ENCODE measurements at places on chromosomes 2 and 18. TPM values are rescaled to one million over a fixed set of nuclear protein-coding genes. Genes with fewer than 3 reads are reported as not detected.
A peak's percentile ranks its signal among the peaks of the same experiment; 100 is the strongest.

- DNase-seq: no peak
Observed at GRCh38 chr2:32192418-32192817, 26.8 kb downstream of the SLC30A6 start.

- DNase-seq: no peak
Observed at GRCh38 chr2:195312662-195313061, 344.4 kb upstream of the SLC39A10 start.

DNA sequence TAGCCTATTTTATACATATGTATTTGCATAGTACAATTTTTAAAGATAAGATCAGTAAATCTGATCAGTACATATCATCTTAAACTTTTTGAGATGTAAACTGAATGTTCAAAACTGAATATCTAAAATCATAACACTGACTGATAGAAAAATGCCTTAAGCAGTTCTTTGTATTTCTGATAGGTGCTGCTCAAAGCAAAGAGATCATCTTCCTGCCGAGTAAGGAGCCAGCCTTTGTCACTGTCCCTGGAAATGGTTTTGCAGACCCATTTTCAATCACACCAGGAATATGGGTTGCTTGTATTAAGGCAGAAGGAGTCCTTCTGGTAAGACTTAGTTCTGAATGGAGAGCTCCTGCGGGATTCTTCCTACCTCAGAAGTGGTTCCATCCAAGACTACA, 135.0 kb downstream of the LAMA3 start:
- DNase-seq: no peak

DNA sequence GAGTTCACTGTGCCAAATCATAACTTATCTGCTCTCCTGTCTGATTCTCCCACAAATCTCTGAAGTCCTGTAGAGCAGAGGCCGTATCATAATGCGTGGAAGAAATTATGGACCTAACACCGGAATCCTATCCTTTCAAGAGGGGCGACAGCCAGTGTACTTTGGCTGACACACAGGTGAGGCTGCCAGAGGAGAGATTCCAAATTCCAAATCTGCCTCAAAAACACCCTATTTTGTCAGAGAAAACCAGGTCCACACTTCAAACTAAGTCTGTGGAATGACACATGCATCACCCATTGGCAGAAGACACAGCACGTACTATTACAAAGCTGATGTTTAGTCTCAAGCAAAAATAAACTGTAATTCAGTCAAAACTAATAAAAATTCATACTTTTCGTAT, 139.2 kb upstream of the PID1 start:
- no peak for DNase-seq

DNA sequence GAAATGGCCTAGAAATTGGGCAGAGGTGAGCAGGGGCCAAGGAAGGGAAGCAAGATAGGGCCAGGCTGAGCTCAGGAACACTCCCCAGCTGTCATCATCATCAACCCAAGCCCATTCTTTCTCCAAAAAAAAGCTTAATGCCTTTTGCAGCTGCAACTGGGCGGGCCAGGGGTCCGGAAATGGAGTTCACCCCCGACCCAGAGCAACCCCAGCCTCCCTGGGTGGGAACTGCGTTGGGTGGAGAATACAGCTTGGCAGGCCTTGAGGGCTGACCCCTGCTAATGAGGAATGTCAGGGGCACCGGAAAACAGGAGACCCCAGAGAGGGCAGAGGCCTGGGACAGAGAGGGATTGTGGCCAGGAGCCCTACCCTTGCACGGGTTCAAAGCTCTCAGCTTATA, 64.8 kb downstream of the TNS1 start:
- DNase-seq: no peak

ATG16L1 gene
- total RNA-seq: 31.6 TPM

DNA sequence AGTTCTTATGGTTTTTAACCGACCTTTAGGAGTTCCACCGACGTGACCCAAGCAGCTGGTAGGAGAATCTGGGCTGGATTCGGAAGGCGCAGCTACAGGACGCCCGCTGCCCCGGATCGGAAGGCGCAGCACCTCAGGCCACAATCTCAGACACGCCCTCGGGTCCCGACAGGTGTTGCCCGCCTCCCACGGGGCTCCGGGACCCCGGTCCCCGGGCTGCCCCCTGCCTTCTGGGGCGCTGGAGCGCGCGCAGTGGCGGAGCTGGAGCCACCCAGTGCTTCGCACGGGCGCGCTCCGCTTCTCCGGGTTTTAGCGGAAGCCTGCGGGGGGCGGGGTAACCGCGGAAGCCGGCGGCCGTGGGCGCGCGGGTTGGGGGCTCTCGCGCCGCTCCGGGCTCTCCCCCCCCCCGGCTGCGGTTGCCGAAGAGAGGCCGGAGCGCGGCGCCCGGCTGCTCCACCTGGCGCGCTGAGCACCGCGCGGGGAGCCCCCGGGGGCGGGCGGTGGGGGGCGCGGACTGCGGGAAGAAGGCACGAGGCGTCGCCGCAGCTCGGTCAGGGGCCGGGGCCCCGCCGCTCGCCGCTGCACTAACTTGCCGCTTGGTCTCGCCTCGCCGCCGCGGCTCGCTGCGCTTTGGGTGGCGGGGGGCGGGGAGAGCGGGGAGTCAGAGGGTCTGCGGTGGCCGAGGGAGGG, 718.8 kb downstream of the DPP10 start:
- DNase-seq: peak; percentile 86

GRCh38 chr2:100964681-100965169, 37.4 kb upstream of the RPL31 start:
- no peak for DNase-seq

DNA sequence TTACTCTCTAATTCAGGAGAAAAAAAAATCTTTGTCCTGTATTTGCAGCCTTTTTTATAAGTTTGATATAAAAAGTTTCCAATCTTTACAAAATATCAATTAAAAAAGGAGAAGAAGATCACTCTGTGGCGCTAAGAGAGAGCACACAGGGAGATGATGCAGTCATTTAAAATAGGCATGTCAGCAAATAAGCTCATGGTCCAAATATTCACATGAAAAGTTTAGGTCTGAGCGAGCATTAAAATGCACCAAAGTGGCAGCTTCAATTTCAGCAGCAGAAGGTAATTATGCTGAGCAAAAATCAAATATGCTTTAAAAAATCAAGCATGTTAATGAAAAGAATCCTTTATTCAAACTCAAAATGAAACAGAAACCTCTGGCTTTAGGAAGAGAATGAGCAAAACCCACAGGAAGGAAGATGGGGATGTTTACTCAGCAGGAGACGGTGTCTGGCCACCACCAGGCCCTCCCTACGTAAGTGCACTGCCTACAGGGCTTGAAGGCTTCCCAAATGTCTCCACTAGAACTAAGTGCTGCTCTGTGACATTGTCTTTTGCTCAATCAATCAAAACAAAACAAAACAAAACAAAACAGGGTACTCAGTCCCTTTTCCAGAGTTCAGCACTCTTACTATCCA, 120.4 kb downstream of the L3MBTL4 start:
- no peak for DNase-seq

GRCh38 chr2:78585871-78586270, 439.6 kb upstream of the REG3G start:
- DNase-seq: no peak

INHBB gene
- total RNA-seq: not detected

EPHA4 gene
- 96.9 TPM for total RNA-seq

CCDC102B gene
- 4.9 TPM for total RNA-seq

DNA sequence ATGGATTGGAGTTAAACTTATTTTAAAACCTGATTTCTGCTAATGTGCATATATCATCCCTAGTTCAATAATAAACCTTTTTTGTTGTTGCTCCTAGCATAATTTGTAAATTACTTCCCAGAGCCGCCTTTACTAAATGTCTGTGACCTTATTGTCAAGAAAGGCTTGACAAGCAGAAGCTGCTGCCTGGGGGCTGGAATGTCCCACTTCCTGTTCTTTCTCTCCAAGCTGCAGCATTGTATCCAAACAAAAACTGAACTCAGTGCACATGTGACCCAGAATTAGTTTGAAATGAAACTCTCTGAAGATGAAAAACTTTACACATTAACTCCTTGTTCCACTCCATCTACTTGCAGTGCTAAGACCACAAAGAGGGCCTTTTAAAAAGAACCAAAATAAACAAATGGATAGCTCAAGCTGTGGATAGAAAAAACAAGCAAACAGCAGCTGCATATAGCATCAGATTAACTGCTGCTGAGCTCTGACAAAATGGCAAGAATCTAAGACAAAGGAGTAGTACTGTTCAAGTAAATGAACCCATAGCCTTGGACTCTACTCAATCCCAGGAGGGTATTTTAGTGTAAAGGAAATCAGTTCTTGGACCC, 99.8 kb upstream of the NEUROD1 start:
- no peak for DNase-seq

RNASEH1 gene
- total RNA-seq: 35.2 TPM

GRCh38 chr2:218788529-218789255, 6.7 kb downstream of the CYP27A1 start:
- DNase-seq: no peak
